Retinal pigment epithelial cell (primary cell): ENCODE measurements at places on chromosomes 13 and 19.

DNA sequence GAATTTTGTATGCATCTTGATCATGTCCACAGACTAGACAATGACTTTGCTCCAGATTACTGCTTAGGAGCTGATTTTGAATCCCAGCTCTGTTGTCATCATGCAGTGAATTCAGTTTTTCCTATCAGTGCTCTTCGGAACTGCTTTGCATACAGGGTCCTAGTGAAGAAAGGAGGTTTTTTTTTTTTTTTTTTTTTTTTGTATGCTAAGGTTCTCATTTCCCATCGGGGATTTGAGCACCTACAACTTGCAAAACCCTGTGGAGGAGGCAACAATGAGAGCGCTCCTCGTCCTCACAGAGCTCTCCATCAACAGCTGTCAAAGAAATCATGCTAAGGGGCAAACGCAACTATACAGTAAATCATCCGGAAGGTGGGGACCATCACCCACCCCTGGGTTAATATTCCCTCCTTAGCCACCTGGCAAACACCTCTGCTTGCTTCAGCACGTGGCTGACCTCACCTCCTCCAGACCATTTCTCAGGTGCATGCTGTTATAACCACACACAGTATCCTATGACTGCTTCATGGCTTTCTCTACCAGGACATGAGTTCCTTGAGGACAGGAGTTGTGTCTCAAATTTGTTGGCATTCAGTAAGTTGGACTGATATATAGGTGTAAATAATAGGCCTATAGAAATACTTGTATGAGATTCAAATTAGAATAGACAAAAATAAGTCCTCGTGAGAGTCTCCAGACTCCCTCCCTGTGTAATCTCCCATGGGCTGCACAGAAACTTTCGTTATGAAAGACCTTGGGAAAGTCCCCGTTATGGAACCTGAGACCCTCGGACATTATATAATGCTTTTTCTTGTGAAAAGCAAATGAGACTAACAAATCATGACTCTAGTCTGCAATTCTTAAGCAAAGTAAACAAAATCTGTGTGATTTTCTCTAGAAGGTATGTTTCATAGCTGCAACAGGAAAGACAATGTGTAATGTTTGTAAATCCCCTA lies 113.8 kb downstream of the KATNAL1 start:
- no peak for DNase-seq

DNA sequence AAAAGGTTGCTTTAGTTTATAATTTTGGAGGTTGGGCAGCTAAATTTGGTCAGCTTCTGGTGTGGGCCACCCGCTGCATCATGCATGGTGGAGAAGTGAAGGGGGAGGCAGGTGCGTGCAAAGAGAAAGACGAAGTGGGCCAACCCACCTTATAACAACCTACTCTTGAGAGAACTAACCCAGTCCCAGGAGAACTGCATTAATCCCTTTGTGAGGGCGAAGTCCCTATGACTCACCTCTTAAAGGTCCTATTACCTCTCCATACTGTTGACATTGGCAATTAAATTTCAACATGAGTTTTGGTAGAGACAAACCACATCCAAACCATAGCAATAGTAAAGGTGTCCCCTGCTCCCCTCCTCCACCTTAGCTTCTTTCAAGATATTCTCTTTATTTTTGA lies 7.7 kb upstream of the FGF9 start:
- DNase-seq: no peak

DNA sequence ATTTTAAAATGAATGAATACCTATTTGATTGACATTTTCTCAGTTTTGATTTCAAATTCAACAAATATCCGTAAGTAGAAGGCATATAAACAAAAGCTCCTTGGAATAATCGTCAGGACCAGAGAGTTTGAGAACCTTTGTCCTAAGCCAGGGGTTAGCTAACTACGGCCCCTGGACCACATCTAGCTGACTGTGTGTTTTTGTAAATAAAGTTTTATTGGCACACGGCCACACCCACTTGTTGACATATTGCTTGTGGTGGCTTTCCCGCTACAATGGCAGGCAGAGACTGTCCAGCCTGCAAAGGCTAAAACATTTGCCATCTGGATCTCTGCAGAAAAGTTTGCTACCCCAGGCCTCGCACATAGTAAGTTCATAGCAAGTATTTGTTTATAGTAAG lies 83.4 kb downstream of the GNG7 start:
- DNase-seq: no peak

GRCh38 chr13:74438901-74439300 lies 304.7 kb upstream of the KLF12 start:
- DNase-seq: no peak

- no peak for DNase-seq
Measured at GRCh38 chr13:76994281-76994680, 2.4 kb downstream of the CLN5 start.

GRCh38 chr13:76620036-76620435 lies 266.2 kb downstream of the KCTD12 start:
- no peak for DNase-seq

GRCh38 chr19:51743405-51743804 lies 8.3 kb downstream of the FPR1 start:
- no peak for DNase-seq

DNA sequence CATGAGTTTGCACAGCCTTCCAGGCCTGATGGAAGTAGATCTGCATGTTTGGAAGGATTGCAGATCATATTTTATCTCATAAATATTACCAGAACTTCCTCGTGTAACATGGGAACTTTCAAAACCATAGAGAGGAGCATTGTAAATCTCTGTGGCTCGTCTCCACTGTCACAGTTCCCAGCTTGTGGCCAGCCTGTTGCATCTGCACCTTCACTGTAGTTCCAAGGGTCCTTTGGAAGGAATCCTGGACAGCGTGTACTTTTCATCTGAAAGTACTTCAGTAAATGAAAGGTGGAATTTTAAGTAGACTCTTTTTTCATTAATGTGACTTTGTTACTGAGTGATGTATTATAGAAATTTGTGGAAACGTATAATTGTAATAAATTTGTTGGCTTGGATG lies 105.4 kb downstream of the ATP11A start:
- DNase-seq: no peak

DNA sequence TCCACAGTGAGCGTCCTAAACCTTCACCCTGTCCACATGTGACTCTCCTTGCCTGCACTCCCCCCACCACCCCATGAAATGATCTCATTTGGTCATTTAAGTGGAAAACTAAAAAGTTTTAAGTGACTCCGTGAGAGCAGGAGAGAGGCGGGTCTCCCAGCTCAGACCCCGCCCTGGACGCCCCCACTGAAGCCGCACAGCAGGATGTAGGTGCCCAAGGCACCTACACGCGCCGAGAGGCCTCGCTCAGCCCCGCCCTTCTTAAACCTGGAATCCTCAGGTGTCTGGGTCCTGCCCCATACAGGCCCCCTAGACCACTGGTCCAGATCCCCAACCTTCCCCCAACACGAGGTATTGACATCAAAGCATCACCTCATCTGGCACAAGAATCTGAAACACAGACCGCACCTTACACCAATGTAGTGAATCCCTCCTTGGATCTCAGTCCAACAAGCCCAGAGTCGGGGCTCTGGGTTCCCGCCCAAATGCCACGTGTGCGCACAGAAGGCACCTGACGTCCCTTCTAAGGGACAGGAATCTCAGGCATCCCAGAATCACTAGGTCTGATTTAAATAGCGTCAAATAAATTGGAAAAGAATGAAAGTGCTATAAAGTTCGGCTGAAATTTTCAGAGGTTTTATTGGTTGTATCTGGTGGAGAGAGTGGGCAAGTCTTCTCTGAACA lies 3.5 kb downstream of the IGFL1 start:
- DNase-seq: no peak

GRCh38 chr13:48961379-48961778 lies 14.3 kb upstream of the FNDC3A start:
- DNase-seq: no peak

GRCh38 chr13:79522583-79522982 lies 41.6 kb downstream of the NDFIP2 start:
- DNase-seq: no peak

GRCh38 chr13:21641629-21642028 lies 29.2 kb upstream of the FGF9 start:
- no peak for DNase-seq

DNA sequence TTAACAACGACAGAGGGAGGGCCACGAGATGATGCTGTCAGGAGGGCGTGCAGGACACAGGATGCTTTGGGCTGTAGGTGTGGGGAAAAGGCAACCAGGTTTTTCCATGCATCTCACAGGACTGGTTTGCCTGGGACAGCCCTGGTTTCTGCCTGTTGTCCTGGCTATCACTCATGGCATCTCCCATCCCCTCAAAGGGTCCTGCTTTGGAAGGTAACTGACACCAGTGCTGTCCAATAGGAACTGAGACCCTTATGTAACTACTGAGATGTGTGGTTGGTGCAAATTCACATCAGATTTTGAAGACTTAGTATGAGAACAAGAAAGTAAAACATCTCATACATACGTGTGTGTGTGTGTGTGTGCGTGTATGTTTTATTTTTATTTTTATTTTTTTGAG lies 144.2 kb downstream of the URI1 start:
- no peak for DNase-seq

DNA sequence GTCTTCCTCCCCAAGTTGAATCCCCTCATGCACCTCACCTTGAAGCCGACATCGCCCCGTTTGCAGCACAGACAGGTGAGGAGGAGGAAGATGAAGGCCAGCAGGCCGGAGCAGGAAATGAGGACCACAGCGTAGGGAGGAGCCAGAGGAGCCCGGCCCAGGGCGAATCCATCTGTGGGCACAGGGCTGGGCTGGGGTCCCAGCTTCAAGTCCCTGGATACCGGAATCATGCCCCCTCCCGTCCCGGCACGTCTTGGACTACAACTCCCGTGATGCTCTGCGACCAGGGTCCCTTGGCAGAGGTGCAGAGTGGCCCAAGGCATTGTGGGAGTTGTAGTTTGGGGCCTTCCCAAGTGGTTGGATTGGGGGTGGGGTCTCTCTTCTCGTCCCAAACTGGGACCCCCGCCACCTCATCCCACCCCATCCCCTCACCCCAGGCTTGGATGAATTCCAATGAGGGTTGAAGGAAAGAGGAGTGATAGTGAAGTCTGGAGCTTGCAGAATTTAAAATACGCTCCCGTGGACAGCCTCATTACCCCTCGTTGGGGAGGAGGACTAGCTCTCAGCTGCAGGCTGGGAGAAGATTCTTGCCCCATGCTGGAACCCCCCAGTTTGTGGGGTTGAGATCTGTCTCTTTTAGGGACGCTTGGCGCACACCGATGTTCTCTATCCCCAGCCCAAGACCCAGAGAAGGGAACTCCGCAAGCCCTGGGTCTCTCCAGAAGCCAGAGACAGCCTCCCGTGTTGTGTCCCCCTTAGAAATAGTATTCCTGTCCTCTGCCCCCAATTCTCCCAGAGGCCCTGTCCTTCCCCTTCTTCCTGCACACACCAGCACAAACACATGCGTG lies 990 bp downstream of the LMTK3 start:
- DNase-seq: no peak
